Activated T-cell treated with anti-CD3 and anti-CD28 coated beads, Interleukin-2, amount 50 U/mL, for 24 hours (primary cell): ENCODE measurements at places on chromosomes 7 and 10.

GRCh38 chr10:124560377-124561105 lies 98.9 kb downstream of the LHPP start:
- H3K27me3 ChIP-seq: no peaks in the 10 kb centered on the region
- no peaks in the 10 kb centered on the region for H3K4me1 ChIP-seq
- no peak for DNase-seq
- no peaks in the 10 kb centered on the region for H3K36me3 ChIP-seq
- no peak overlapping the region for H3K27ac ChIP-seq

DNA sequence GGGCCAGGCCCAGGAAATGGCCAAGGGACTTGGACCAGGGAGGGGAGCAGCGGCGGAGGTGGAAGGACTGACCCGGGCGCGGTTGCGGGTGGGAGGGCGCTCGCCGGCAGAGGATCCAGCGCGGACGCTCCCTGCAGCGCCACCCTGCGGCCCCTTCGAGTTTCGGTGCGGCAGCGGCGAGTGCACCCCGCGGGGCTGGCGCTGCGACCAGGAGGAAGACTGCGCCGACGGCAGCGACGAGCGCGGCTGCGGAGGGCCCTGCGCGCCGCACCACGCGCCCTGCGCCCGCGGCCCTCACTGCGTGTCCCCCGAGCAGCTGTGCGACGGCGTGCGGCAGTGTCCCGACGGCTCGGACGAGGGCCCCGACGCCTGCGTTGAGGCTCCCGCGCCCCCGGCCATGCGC lies 16.8 kb upstream of the ZNF467 start:
- H3K4me3 ChIP-seq: no peak overlapping the region
- DNase-seq: peak; percentile 51
- H3K27me3 ChIP-seq: peaks cover 48% of the 10 kb centered on the region
- peaks cover 9% of the 10 kb centered on the region for H3K4me1 ChIP-seq
- no peak overlapping the region for H3K27ac ChIP-seq

DNA sequence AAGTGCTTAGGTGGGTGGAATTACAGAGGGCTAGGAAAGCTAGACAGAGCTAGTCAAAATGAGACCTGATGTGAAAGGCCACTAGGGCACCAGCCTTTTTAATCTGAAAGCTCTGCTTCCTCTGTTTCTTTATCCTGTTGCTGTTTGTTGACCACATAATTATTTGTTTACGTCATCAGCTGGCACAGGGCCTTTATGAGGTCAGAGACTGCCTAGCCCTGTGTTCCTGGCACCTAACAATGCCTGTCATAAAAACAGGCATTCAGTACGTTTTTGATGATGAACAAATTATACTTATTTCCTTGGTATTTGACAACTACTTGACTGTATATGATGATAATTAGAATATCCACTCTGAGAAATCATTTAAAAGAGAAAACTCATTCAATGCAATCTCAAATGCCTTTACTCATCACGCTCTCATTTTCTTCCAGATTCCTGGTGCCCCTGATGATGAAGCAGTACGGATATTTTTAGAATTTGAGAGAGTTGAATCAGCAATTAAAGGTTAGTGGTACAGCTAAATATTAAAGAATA lies 26.0 kb downstream of the RBM17 start:
- no peaks in the 10 kb centered on the region for H3K27me3 ChIP-seq
- peaks cover 38% of the 10 kb centered on the region for H3K4me1 ChIP-seq
- H3K27ac ChIP-seq: peak overlapping the region; percentile 84
- H3K36me3 ChIP-seq: peaks cover 77% of the 10 kb centered on the region

DNA sequence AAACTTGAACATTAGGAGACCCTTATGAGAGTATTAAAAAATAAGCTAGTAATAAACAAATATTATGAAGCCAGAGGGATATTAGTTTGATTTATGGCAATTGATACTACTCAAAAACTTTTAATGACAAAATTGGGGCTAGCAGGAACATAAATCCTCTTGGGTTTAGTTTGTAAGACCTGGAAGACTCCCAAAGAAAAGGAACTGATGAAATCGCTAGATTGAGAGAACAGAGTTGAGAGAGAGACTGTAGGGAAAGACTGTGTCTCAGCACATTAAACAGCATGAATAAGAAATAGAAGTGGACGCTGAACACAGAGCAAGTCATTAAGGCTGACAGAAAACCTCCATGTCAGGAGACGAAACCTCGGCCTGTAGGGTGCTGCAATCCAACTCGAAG lies 56.4 kb downstream of the ICA1 start:
- H3K4me1 ChIP-seq: peaks cover 12% of the 10 kb centered on the region
- no peak overlapping the region for H3K27ac ChIP-seq
- no peak overlapping the region for H3K4me3 ChIP-seq
- peaks cover 4% of the 10 kb centered on the region for H3K27me3 ChIP-seq
- no peak for DNase-seq

- no peak overlapping the region for H3K4me3 ChIP-seq
- H3K4me1 ChIP-seq: no peaks in the 10 kb centered on the region
- H3K36me3 ChIP-seq: no peaks in the 10 kb centered on the region
- no peak overlapping the region for H3K27ac ChIP-seq
- H3K27me3 ChIP-seq: peaks cover 3% of the 10 kb centered on the region
These were observed 56.5 kb downstream of the AFAP1L2 start for GRCh38 chr10:114347791-114348190.
